ENCODE measurements at places on chromosomes 1 and 21.
A peak's percentile ranks its signal among the peaks of the same experiment; 100 is the strongest.

GRCh38 chr1:229993060-229993459 lies 74.0 kb upstream of the GALNT2 start:
- no peak overlapping the region for H3K4me3 ChIP-seq
- DNase-seq, result no peak
- H3K36me3 ChIP-seq, result no peaks in the 10 kb centered on the region
- peaks cover 6% of the 10 kb centered on the region for H3K4me1 ChIP-seq
- no peak overlapping the region for H3K27ac ChIP-seq
- H3K27me3 ChIP-seq, result peaks cover 4% of the 10 kb centered on the region

DNA sequence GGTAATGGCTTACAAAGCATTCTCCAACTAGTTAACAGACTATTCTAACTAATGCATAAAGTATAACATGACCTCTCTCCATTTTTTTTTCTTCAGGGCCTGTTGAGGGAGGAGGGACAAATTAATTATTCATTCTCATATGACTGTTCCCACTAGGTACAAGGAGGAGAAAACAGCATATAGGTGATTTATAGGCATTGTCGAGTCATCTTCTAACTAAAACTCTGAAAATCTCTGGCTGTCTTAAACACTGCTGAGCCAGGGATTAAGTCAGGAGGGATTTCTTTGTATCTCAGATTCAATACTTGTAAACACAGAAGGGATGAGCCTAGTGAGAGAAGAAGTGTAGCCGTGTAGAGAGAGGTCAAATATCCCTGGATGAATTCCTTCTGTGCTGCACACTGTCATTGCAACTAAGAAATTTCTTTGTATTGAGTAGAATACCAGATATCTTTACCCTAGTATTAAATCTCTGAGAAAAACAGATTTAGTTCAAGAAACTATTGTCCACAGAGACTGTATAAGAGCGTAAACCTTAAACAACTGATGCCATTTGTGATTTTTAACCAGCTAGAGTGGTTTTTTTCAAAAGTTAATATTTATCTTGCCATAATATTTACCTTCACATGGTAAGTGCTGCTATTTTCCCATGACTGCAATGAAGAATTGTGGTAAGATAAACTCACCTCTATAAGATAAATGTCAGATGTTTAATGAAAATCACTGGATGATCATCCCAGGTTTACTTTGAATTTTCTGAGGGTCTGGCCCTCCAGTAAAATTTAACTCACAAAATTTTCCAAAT lies 465.3 kb downstream of the RWDD3 start:
- no peaks in the 10 kb centered on the region for H3K4me1 ChIP-seq
- H3K27ac ChIP-seq, result no peak overlapping the region
- DNase-seq, result no peak
- no peaks in the 10 kb centered on the region for H3K27me3 ChIP-seq
- no peak overlapping the region for H3K4me3 ChIP-seq
- no peaks in the 10 kb centered on the region for H3K36me3 ChIP-seq

DNA sequence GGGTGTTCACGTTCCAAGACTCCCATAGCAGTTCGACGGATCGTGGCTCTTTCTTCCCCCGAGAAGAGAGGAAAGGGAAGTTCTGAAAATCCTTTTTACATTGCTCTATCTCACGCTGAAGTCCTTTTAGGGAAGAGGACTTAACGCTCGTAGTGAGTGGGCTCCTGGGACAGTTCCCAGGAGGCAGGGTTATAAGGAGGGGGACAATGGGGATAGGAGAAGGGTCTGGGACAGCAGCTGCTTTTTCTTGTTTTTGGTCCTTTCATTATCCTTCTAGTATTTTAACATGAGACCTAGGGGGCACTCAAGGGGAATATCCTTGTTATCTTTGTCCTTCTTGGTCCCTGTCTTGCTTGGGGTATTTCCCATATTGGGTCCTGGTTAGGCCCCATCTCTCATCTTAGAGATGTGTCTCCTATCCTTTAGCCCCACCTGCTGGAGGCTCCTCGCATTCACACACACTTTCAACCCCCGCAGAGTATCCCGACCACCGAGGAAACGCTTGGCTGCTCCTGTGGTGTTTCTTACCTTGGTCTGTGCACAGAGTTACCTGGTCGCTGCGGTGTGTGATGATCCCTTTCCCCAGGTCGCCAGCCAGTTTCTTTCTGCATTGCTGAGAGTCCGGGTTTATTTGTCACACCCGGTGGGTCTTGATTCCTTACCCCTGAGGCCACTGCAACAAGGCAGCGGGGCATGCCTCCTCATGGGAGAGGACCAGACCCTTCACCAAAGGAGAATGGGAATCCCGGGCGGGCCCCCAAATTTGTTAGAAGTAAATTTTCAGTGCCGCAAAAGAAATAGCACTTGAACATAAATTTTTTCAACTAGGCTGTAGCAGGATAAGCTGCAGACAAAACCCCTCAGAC lies 29.7 kb downstream of the SCCPDH start:
- peaks cover 4% of the 10 kb centered on the region for H3K4me1 ChIP-seq
- no peak overlapping the region for H3K4me3 ChIP-seq
- H3K27ac ChIP-seq, result no peak overlapping the region
- H3K36me3 ChIP-seq, result no peaks in the 10 kb centered on the region

DNA sequence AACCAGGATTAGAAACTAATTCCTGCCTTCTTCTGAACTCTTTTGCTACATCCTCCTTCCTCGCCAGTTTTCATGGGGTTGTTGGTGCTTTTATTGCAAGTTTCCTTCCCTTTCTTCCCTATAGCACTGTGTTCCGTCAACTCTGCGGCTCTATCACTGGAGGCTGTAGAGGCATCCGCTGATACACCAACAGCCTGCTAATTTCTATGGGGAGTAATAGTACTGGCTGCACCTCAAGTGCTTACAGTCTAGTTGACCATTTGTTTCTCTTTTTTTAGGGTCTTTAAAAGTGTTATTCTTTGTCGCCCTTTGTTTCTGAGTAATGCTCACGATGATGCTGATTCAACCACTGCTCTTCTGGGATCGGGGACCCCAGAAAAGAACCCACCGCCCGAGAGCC lies 746 bp downstream of the MIS18A start:
- H3K4me3 ChIP-seq, result peak overlapping the region; percentile 98
- H3K4me1 ChIP-seq, result peaks cover 16% of the 10 kb centered on the region
- DNase-seq, result no peak
- peak overlapping the region; percentile 88 for H3K27ac ChIP-seq
- H3K27me3 ChIP-seq, result no peaks in the 10 kb centered on the region
